ENCODE measurements at places on chromosomes 1 and 21. TPM values are rescaled to one million over a fixed set of nuclear protein-coding genes. Genes with fewer than 3 reads are reported as not detected.

ADCY10 gene
- polyA plus RNA-seq: not detected

FAM72C gene
- 10.2 TPM for polyA plus RNA-seq

PLCH2 gene
- polyA plus RNA-seq: 0.07 TPM

TSPAN1 gene
- not detected for polyA plus RNA-seq

GRCh38 chr1:116804736-116805135 lies 50.5 kb downstream of the CD2 start:
- no peak for DNase-seq

- no peak for DNase-seq
Observed at GRCh38 chr1:56295949-56296929, 283.1 kb downstream of the PLPP3 start.

DNA sequence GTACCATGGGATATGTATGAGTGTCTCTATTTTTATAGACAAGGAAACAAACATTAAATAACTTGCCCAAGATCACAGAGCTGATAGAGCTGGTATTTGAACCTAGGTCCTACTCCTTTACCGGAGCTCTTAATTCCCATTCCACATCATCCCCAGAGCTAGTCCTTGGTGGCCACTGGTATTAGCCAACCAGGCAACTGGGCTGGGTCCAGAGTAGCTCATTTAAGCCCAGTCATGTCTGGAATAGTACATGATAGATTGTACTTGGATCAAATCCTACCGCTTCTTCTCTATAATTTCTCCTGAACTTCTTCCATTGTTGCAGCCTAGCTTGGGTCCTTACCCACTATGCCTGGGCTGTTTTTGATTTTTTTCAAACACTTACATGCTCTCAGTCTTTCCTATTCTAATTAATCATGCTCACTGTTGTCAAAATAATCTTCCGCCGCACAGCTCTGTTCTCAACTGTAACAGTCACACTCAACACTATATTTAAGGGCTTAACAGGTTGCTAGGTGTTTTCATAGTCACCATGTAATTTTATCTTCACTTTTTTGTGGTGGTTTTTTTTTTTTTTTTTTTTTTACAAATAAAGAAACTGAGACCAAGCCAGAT lies 80.2 kb downstream of the COLGALT2 start:
- DNase-seq: no peak

- peak; percentile 10 for DNase-seq
Observed at GRCh38 chr1:233433436-233434210, 106.1 kb downstream of the MAP3K21 start.

- DNase-seq: no peak
Observed at GRCh38 chr1:38187552-38187951, 141.0 kb upstream of the POU3F1 start.

- no peak for DNase-seq
Observed at GRCh38 chr21:44272284-44272858, 10.7 kb upstream of the DNMT3L start.

- DNase-seq: no peak
Observed at GRCh38 chr1:109024646-109025045, 17.3 kb downstream of the WDR47 start.

GRCh38 chr1:75582725-75583261 lies 28.1 kb downstream of the SLC44A5 start:
- no peak for DNase-seq

DNA sequence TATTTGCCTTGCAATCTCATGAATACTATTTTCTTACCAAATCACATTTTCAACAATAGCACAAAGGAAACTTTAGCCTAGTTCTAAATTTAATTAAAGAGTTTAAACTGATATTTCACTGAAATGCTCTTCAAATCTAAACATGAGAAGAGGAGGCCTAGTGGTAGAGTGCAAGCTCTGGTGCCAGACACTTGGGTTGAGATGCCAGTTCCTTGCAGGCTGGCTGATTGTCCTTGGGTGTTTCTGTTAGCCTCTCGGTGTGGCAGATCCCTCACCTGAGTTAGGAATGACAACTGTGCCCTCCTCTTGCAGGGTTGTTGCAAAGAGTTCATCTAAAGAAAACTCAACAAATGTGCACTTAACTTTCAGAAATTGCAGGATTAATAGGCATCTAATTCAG lies 12.5 kb downstream of the ZBTB21 start:
- no peak for DNase-seq

- DNase-seq: no peak
Observed at GRCh38 chr1:85934516-85934915, 222.1 kb downstream of the COL24A1 start.

DNA sequence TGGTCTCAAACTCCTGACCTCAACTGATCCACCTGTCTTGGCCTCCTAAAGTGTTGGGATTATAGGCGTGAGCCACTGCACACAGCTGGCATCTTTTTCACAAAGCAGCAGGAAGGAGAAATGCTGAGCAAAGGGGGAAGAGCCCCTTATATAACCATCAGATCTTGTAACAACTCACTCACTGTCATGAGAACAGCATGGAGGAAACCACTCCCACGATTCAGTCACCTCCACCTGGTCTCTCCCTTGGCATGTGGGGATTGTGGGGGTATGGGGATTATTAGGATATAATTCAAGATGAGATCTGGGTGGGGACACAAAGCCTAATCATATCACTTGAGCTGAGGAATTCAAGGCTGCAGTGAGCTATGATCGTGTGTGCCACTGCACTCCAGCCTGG lies 3.0 kb upstream of the MFSD2A start:
- no peak for DNase-seq
